ENCODE measurements at places on chromosomes 5 and 9.

DNA sequence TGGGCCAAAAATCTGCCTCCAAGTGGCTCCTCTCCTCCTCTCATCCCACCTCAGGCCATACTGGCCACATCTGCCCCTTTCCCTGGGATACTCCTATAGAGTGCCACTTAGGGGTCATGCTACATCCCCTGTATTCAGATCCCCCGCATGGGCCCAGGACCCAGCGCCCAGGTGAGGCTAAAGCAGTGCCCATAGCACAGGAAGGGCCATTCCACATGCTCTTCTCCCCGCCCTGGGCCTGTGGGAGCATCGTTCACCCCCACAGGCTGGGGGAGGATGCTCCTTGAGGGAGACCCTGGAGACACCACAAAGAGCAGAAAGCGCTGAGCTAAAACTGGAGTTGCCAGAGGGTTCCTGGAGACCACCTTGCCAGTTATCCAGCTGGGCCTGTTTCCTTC, 52.5 kb upstream of the SLC25A51 start:
- DNase-seq, result no peak

GRCh38 chr5:102153003-102153759, 142.9 kb downstream of the SLCO4C1 start:
- DNase-seq, result peak; percentile 7

DNA sequence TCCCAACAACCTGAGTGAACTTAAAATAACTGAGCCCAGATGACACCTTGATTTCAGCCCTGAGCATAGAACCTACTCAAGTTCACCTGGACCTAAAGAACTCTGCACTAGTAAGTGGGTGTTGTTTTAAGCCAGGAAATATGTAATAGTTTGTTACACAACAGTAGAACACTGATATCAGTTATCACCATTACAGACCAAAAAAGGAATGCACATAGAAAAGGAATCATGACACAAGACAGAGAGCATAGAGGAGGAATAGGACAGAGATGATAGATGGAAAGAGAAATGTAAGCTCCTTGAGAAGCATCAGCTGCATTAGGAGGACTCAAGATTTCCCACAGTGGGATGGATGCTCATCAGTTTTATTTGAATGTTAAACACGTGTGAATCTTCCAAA, 1096.9 kb upstream of the SEMA6A start:
- DNase-seq, result no peak

- DNase-seq, result no peak
These were observed 258.4 kb downstream of the FER start for GRCh38 chr5:109006129-109006528.
